Pons (tissue), 1 donor: ENCODE measurements at places on chromosomes 3 and 15.
A peak's percentile ranks its signal among the peaks of the same experiment; 100 is the strongest.

GRCh38 chr3:178369811-178370210 lies 166.4 kb upstream of the KCNMB2 start:
- DNase-seq, result no peak

- no peak for DNase-seq
These were observed 4.5 kb upstream of the POPDC2 start for GRCh38 chr3:119664850-119665379.

DNA sequence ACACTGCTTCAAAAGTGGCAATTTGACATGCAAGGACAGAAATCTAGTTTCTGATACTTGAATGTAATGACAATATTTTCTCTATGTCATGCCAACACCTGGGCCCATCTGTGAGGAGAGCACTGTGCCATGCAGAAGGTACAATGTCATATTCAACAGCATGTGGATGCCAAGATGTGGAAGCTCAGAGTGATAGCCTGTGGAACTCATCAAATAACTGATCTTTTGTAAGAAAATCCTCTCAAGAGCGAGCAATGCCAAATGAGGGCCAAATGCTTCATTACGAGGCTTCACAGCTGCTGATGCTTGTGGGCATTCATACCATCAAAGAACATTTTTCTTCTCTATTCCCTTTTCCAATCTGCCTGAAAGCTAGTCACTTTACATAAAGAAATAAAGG lies 95.1 kb downstream of the ROBO1 start:
- DNase-seq, result peak; percentile 17

DNA sequence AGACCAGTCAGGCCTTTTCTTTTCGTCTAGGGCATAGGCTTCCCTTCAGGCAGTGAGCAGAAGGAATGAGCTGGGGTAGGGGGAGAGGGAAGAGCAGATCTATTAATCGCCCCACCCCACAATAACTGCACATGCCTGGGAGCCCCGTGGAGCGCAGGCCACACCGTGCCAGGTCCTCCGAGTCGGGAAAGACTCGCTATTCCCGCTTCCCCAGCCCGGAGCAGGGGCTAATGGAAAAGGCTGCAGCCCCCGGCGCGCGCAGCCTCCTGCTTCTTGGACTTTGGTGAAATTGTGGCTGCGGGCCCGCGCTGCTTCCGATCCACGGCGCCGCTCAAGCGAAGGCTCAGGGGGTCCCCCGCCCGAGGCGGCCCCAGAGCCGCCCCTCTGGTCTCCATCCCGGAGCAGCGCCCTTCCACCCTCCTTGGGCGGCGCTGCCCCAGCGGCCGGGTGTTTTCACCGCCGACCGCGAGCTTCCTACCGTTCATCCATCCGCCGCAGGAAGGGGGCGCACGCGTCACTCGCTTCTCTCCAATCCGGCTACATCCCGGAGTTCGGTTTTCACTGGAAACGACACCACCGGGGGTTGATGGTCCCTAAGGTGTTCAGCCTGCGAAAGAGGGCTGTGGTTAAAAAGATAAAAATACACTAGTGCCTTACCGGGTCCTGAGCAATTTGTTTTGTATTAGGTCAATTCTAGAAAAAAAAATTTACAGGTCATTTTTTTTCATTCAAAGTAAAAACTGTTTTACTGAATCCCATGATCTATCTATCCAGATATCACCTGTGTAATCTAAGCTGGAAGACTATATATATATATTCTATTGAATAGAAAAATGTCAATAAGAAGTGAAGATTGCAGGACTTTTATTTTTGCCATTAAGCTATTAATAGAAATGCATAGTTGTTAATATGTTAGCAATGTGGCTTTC lies 4.4 kb upstream of the SYNM start:
- DNase-seq, result peak; percentile 62

- no peak for DNase-seq
These were observed 140.3 kb downstream of the FEZF2 start for GRCh38 chr3:62233065-62233464.

GRCh38 chr3:119534296-119534695 lies 25.1 kb downstream of the CD80 start:
- DNase-seq, result no peak

DNA sequence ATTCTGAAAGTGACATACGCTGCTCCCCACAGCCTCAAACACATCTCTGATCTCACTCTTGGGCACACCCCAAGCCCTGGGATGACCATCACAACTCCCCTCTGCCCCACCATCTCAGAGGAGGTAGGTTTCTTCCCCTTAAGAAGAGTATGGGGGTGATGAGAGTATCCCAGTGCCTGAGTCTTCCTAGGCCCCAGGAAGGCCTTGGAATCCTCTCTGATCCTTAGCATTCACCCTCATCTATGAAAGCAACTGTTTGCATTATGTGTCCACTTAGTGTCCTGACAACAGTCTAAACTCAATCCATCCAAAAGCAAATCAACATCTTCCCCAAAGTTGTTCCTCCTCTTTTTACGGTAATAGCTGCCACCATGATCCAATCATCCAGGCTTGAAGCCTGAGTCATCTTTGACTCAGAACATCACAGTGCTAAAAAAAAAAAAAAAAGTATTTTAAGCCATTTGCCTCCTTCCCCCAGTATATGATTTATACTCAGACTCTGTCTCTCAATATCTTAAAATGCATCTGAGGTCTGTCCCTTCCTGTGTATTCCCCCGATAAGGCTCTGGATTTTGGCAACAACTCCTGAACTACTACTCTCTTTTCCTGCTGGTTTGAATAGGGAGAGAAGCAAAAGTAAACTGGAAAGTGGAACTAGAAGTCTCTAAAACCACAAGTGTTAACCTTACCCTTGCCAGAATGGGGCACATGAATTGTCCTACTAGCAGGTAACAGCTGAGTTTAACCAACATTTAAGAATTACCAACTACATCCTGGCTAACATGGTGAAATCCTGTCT lies 22.5 kb downstream of the POPDC2 start:
- DNase-seq, result peak; percentile 49

DNA sequence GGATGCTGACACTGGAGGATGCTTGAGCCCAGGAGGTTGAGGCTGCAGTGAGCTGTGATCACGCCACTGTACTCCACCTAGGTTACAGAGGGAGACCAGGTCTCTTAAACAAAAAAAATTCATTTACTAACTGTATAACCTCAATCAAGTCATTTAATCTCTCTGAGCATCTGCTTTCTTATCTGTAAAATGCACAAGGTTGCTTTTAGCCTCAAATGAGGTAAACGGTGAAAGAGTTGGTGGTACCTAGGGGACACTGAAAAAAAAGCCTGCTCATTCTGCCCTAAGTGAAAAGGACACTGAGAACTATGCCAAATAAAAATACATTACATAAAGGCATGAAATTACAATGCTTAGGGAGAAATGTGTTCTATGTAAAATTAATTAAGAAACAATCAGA lies 3.4 kb downstream of the PP2D1 start:
- DNase-seq, result no peak

- peak; percentile 30 for DNase-seq
These were observed 463.6 kb downstream of the SHQ1 start for GRCh38 chr3:72384602-72385001.

DNA sequence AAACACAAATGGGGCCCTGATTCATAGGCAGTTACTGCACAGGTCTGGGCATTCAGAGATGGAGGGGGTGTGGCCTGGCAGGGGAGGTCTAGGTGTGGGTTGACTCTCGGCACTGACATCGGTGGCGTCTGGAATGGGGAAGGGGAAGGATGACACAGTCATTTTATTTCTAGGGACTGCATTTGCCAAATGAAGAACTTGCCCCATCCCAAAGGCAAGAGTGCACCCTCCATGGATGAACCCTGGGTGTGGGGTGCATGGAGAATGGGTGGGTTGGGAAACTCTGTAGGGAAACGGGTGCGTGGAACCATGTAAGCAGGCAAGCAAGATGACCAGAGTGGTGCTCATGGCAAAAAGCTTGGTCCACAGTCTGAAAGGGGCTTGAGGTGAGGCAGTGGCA lies 24.5 kb downstream of the SLC6A20 start:
- no peak for DNase-seq

DNA sequence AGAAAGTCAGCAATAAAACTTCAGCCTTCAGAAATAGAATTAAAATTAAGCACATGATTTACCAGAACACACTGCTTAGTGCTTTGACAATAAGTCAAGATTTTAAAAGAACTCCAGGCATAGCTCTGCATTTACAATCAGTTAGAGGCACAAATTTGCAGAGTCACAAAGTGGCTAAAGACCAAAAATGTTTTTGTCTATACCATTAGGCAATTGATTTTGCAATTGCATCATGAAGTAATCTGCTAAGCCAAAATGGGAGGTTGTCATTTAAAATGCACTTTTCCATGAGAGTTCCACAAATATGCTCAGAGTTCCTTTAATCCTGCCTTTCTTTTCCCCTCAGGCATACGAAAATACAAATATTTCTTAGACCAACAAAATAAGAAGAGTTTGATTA lies 10.1 kb upstream of the DCP1A start:
- no peak for DNase-seq

- DNase-seq, result no peak
These were observed 88.8 kb downstream of the GADL1 start for GRCh38 chr3:30805695-30806094.

- DNase-seq, result no peak
These were observed 697.1 kb downstream of the NLGN1 start for GRCh38 chr3:174094669-174095068.

DNA sequence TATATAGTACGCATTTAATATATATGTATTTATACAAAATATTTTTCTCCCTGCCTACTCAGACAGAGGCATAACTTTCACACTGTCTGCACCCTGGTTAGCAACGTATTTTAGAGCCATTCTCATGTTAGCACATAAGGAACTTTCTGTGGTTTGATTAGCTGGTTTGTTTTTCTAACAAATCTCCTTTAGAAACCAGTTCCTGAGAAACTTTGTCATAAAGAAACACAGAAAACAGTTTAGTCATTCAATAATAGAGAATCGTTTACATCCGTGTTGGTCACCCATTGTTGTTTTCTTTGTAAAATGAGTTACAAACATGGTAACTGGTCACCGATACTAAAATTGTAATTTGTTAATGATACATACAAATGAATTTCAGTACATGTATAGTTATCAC lies 5.9 kb upstream of the NGRN start:
- DNase-seq, result no peak

DNA sequence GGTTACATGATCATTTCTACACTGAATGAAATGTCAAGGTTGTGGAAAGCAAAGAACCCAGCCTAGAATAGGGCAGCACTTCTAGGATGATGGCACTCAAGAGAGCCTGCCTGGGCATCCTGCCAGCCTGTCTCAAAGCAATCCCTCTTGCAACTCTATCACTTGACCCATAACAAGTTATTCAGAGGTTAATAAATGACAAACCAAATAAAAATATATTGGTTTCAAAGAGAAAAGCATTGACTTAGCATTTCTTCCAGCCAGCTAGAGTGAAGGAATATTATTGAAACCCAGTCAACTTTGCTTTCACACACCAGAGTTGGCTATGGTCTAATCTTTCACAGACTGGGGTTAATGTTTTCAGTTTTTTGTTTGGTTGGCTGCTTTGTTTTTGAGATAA lies 214.6 kb upstream of the UBE2E2 start:
- DNase-seq, result no peak
